Stimulated activated CD4-positive, alpha-beta T cell treated with anti-CD3 and anti-CD28 coated beads, Interleukin-4, amount 100 ng/mL, for 48 hours (primary cell): ENCODE measurements at places on chromosomes 5 and 9.
A peak's percentile ranks its signal among the peaks of the same experiment; 100 is the strongest.

- no peak for DNase-seq
These were observed 63.8 kb downstream of the ANGPTL2 start for GRCh38 chr9:127058645-127059021.

DNA sequence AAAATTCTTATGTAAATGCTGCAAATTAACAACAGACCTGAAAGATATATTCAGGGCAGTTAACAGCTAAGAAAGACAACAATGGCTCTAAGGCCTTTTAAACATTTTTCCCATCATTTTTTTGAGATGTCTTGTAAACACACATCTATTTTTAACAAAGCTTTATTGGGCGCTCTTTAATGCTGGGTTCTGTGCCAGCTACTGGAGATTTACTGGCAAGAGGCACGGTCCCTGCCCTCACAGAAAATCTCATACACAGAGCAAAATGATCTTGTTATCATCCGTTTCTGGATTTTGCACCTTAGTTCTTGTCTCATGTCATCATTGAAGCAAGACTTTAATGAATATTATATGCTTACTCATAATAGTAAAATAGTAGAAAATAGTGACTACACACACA lies 1022.3 kb upstream of the WWC1 start:
- DNase-seq: no peak

DNA sequence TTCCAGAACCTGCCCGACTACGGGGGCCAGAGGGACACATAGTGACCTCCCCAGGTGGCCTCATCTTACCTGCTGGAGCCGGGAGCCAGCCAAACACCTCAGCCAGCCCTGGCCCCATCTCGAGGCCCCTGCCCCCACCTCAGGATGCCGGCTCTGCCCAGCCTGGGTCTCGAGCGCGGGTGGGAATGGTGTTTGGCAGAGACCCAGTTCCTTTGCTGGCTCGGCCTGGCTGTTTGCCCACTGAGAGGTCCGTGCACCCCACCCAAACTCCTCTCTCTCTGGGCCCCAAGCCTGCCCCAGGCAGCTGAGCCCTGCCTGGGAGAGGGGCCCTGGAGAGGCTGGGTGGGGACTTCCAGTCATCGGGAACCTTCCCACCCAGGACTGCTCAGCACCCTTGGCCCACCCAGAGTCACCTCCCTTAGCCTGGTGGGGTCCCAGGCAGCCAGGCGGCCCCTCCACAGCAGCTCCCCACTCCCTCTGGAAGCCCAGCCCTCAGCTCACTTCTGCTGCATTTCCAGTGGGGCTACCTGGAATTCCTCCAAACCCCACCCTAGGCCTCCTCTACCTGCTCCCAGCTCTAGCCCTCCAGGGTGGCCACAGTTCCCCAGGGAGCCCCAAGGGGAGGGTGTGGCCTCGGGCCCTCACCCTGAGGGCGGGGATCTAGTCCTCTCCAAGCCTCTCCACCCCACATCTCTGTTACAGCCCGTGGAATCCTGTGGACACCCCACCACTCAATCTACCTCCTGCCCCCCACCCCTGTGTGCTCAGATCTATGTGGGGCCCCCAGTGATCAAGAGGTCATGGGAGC lies 42.4 kb upstream of the UBAC1 start:
- no peak for DNase-seq

- no peak for DNase-seq
These were observed 25.1 kb upstream of the LPCAT1 start for GRCh38 chr5:1548702-1549474.

GRCh38 chr5:21121213-21121612 lies 1133.2 kb upstream of the CDH18 start:
- no peak for DNase-seq

- DNase-seq: no peak
These were observed 717.0 kb downstream of the DNAH5 start for GRCh38 chr5:13227513-13227912.

DNA sequence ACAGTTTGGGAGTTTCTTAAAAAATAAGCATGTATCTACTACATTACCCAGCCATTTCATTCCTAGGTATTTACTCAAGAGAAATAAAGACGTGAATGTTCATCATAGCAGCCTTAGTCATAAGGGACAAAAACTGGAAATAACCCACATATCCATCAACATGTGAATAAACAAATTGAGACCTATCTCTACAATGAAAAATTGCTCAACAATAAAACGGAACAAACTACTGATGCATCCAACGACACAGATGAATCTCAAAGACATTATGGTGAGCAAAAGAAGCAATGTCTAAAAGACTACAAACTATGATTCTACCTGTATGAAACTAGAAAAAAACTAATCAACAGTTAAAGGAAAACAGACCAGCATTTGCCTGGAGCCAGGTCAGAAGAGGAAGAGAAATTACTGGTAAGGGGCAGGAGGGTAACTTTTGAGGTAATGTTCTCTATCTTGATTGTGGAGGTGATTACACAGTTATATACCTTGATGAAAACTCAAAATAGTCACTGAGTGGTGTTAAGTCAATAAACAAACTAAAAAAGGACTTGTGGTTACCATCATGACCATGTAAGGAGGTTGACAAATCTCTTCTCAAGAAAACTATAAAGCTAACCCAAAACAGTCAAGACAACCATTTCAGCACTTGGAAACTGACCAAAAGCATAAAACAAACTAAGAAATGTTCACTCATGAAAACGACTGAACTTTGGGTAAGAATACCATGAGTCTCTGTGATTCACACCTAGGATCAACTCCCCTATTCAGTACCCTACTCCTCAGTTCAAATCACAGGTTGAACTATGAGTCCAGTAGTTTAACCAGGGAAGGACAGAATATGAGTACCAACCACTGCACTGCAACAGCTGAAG lies 10.4 kb downstream of the UIMC1 start:
- DNase-seq: no peak

- DNase-seq: no peak
These were observed 64.5 kb upstream of the SLC30A5 start for GRCh38 chr5:69029292-69029691.

DNA sequence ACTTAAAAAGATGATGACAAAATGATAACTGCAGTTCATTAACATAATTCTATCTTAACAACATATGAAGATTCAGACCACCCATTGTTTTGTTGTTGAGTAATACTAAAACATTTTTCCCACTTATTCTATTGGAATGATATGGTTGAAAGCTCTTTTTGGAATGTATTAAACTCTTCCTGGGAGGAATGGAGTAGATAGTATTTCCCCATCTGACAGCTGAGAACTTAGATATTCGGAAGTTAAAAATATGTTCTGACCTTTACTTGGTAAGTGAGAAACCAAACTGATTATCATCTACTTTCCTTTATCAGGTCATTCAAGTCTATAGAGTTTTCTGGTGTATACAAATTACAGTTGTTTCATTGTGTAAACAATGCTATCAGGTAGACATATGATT lies 452.9 kb downstream of the CSNK1G3 start:
- no peak for DNase-seq

DNA sequence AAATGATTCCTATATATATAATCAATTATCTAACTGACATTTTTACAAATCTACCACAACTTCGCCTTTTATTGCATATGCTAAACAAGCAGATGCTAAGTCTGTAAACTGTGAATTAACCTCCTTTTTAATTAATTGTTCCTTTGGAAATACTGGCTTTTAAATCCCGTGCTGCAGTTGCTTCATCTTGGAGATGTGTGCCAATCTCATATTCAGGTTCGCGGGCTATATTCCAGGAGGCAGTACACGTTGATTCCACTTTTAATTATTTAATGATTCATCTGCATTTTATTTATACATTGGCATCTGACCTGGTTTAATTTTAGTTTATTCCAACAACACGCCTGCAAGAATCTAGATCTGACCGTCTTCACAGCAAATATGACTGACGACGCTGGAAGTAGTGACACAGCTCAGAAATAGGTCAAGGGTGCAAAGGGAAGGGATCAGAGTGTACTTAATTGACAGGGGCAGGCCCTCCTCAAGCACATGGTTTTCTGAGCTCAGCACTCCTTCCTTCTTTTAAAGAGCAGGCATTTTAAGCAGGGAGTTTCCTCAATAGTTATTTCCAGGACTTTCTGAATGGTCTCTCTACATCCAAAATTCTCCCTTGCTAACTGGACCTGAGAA lies 125.2 kb downstream of the GLIS3 start:
- no peak for DNase-seq

DNA sequence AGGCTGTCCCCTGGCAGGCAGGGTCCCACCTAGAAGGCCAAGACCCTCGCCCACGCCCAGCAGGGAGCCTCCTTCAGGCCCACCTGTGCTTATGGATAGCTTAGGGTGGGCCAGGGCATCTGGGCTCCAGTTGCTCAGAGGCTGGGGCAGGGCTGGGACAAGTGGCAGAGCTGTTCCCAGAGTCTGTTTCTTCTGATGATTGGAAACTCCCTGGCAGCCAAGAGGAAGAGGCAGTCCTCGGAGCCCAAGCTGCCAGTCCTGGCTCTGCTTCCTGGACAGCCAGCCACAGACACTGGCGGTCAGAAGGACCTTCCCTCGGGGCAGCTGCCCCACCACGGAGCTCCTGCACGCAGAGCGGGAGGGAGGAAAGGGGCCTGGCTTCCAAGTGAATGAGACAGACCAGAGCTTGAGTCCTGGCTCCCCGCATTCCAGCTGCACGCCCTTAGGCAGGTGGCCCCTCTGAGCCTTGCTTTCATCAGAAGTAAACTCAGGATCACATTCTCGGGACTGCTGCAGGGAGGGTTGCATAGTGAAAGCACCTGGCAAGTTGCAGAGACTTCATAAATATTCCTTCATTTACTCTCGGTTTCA lies 37.9 kb upstream of the GABRP start:
- no peak for DNase-seq

GRCh38 chr5:123929055-123929474 lies 417.1 kb downstream of the CSNK1G3 start:
- DNase-seq: no peak

DNA sequence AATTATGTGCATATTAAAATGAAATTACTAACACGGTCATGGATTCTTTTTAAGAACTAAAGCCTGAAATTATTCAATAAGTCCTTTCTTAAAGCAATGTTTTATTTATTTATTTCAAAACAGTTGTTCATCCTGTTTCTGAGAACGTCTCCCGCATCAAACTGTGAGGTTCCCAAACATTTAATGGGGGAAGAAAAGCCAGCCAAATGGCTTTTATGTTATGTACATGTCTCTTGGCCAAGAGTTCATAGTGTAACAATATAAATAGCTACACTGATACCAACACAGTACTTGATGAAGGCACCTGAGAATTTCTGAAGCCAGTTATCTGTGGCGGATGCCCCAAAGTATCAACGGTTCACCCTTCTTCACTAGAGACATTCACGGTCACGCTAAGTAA lies 15.7 kb downstream of the TTF1 start:
- no peak for DNase-seq

DNA sequence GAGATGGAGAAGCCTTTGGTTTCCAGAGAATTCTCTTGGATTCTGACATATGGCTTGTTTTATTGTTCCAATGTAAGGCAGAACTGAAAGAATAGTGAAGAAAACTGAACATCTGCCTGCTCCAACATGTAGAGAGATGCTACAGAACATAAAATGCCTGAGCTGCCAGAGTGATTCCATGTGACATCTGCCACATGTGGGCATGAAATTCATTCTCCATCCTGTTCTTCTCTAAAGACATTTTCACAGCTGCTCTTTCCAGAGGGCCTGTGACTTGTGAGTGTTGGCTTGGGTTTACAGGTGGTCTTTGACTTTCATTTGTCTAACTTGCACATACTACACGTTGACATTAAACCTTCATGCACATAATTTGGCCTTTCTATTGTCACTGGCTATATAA lies 33.7 kb upstream of the TXN start:
- no peak for DNase-seq

- no peak for DNase-seq
These were observed 881 bp downstream of the TNFAIP8 start for GRCh38 chr5:119356612-119357188.

- DNase-seq: no peak
These were observed 76.3 kb downstream of the FOCAD start for GRCh38 chr9:20760246-20760891.

- no peak for DNase-seq
These were observed 270.2 kb downstream of the FBXL17 start for GRCh38 chr5:108111736-108112135.

DNA sequence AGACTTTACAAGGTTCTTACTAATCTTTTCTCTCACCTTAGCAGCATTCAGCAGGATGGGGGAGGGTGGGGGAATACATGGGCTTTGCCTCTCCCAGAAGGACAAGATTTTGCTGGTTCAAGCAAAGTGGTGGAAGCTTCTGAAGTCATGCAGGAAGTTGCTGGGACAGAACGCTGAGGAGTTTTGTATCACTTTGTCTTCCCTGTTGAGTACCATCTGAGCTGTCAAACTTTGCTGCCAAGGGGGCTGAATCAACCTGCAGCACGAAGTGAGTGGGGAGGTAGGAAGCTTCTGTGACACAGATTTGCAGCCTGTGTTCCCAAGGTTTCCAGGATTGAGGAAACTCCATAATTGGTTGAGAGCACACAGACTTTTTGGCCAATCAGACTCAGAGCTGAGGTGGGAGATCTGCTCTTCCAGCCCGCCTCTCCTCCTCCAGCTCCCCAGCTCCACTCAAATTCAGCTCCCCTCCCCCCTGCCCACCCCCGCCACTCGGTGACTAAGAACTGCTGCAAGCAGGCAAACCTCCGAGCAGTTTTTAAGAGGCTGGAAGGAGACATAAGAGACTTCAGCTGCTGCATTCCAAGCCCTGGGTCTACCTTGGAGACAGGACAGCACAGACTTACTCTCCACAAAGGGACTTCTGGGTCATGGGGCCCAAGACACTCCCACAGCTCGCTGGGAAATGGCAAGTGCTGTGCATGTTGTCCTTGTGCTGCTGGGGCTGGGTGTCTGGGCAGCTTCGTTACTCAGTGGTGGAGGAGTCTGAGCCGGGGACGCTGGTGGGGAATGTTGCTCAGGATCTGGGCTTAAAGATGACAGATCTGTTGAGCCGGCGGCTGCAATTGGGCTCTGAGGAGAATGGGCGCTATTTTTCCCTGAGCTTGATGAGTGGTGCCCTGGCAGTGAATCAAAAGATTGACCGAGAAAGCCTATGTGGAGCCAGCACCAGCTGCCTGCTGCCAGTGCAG lies at the start of gene PCDHGC5:
PCDHGC5 (plus strand) TSS at position 491 of the 971 bp plus-strand sequence; CDS start at position 651, 160 bp downstream.
- no peak for DNase-seq

DNA sequence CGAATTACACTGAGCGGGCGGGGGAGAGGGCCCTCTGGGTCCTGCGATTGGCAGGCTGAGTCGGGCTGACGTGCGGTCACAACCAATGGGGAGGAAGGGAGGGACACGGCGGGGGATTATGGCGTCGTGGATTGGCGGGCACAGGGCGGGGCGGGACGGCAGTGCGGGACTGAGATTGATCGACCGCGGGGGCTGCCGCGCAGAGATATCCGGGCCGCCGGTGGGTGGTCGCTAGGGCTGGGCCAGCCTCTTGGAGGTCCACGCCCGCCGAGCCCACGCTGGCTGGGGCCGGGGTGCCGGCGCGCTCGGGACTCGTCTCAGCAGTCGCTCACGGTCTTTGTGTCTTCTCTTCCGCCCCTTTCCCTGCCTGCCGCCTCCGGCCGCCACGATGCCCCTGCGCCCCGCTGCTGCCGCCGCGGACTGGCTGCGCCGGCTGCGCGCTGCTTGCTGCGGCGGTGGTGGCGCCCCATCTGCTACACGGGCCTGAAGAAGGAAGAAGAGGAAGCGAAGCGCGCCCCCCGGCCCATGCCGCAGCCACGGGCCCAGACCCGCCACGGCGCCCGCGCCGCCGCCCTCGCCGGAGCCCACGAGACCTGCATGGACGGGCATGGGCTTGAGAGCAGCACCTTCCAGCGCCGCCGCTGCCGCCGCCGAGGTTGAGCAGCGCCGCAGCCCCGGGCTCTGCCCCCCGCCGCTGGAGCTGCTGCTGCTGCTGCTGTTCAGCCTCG lies at the start of gene RGMB:
RGMB (plus strand) TSS at position 200 of the 728 bp plus-strand sequence; CDS start at position 608, 408 bp downstream.
- peak; percentile 89 for DNase-seq
